Left ventricle myocardium inferior (tissue), 1 donor: ENCODE measurements at places on chromosomes 3 and 15. TPM values are rescaled to one million over a fixed set of nuclear protein-coding genes. Genes with fewer than 3 reads are reported as not detected.

CLK3 gene
- 53.1 TPM for total RNA-seq

BBS4 gene
- total RNA-seq: 11.8 TPM

HIGD2B gene
- total RNA-seq: not detected

- DNase-seq: no peak
Measured at GRCh38 chr3:162601101-162601670, 1104.6 kb downstream of the OTOL1 start.

DNA sequence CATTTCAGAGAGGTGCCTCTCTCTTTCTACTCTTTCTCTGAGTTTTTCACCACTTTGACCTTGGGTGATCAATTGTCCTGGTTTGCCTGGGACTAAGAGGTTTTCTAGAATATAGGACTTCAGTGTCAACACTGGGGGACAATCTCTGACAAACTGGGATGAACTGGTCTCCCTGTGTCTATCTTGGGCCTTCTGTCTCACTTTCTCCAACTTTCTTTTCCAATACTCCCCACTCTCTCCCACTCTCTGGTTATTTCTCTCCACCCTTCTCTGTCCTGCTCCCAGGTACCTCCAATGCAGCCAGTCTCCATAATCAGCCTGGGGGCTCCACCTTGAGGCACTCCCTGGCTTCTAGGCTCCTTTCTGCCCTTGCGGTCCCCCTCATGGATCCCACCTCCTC lies 4.7 kb upstream of the ITGA11 start:
- DNase-seq: no peak

DNA sequence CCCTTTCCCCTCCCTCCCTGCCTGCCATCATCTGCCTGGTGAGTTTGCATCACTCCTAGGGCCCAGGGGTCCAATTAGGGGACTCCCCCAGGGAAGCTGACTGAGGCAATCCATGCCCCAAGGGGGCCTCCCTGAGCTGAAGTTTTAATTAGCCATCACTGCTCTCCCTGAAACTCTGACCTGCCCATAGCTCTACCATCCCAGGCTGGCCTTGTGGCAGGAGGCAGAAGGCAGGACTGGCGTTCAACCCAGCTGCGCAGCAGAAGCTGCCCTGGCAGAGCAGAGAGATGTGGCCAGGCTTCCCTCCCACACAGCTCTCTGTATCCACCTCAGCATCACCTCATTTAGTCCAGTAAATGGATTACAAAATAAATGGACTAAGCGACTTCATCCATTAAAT lies 7.7 kb upstream of the C15orf39 start:
- no peak for DNase-seq

GRCh38 chr3:138474163-138474562 lies 39.7 kb downstream of the ESYT3 start:
- DNase-seq: no peak

DNA sequence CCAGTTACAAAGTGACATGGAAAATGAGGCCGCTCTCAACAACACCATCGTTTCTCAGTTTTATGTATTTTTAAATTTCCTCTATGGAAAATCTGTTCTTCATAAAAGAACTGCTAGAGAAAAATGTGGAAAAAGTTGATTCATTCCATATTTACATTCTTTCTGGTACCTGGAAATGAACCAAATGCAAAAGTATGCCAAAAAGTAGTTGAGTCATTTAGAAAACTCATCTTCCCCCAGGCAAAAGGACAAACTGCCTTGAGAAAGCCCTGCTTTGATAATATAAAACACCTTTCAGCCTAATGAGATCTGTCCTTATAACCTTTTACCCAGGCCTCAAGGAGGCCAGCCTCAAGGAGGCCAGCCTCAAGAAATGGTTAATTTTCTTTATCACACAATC lies 283.0 kb upstream of the VEPH1 start:
- DNase-seq: no peak
